ENCODE measurements at places on chromosomes 6 and 20. TPM values are rescaled to one million over a fixed set of nuclear protein-coding genes. Genes with fewer than 3 reads are reported as not detected.
A peak's percentile ranks its signal among the peaks of the same experiment; 100 is the strongest.

GRCh38 chr6:116405652-116406356, 35.1 kb downstream of the DSE start:
- peak; percentile 29 for DNase-seq

ULBP2 gene
- 3.6 TPM for total RNA-seq

NKX2-4 gene
- total RNA-seq: not detected

- peak; percentile 3 for DNase-seq
Measured at GRCh38 chr6:109515781-109516409, 32.9 kb upstream of the ZBTB24 start.

- DNase-seq: peak; percentile 72
Measured at GRCh38 chr20:9392892-9393857, 121.2 kb upstream of the LAMP5 start.

DNA sequence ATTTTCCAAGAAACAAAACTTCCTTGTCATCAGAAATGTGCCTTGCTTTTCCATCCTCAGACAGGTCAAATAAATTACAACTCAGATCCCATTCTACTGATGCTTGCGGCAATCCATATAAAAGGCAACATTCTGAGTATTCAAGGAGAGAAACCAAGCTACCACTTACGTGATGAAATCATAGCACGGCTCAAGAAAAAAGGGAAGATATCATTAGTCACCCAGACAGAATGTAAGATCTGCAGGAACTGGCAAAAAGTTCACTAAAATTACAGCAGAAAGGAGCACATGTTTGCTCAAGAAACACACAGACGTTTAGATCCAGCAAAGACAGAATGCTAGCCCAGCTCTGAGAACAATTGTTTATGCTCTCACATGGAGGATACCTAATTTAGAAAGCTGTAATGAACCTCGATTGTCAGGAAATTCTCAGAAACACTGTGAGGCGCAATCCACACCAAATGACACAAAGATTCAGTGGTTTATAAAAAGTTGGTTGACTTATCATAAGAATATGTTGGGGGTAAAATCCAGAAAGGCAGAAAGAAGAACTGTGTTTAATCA, 304.2 kb downstream of the ADGRG6 start:
- no peak for DNase-seq

GRCh38 chr6:55669028-55669427, 90.0 kb upstream of the HMGCLL1 start:
- DNase-seq: no peak

- no peak for DNase-seq
Measured at GRCh38 chr6:145275787-145276186, 459.5 kb downstream of the EPM2A start.

CST4 gene
- not detected for total RNA-seq

GRCh38 chr6:4078691-4079471, at the start of gene FAM217A:
Gene FAM217A (minus strand): TSS chr6:4079137. CDS start chr6:4077414, 1,723 bp downstream.
- no peak for DNase-seq

GRCh38 chr6:11307226-11307625, 74.8 kb upstream of the NEDD9 start:
- DNase-seq: no peak

DNA sequence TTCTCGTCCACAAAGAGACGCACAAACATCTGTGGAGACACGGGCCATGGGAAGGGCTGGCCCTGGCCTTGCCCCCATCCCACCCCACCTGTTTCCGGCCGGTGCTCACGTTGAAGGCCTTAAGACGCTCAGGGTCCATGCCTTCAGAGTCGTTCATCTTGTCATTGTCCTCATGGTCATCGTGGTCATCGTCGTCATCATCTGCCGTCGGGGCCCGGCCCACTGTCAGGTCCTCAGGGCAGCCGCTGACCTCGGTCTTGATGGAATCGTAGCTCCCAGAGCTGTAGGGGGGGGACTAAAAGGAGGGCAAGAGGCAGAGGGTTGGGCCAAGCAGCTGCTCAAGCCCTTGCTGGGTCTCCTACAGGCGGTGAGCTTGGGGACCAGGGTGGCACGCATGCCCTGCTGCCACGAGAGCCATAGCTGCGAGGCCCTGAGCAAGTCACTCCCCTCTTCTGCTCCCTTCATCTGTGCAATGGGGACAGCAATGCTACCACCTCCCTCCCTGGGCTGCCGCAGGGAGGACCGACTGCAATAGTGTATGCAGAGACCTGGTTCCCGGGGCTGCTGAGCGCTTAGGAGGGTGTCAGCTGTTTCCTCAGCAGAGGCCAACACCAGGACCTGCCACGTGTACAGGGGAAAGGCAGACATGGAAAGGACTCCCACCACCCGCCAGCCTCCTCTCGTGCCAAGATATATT, 95.5 kb downstream of the ASXL1 start:
- no peak for DNase-seq

ECT2L gene
- not detected for total RNA-seq

DNA sequence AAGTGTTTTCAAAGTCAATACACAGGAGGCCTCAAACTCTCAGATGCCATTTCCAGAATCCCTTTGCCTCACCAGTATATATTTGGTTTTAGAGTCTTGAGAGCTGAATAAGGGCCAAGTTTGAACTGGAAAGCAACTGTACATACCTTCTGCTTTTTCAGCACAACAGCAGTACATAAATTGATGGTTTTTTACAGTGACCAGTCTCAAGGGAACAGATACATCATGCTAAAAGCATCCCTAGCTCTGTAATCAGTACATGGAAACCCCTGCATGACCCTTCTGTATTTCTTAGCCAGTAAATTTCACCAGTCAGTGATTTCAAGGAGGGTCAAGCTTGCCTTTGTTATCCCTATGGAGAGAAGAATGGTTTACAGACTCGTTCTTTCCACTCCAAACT, 40.6 kb upstream of the ECHDC1 start:
- no peak for DNase-seq

GRM4 gene
- 0.96 TPM for total RNA-seq

GRCh38 chr6:129006724-129007514, 124.0 kb downstream of the LAMA2 start:
- DNase-seq: peak; percentile 88

GRCh38 chr20:52168116-52168515, 23.5 kb downstream of the ZFP64 start:
- DNase-seq: no peak

GRCh38 chr20:1881240-1881835, 13.9 kb upstream of the SIRPA start:
- no peak for DNase-seq

ULBP1 gene
- 1.2 TPM for total RNA-seq

PAX1 gene
- 1.9 TPM for total RNA-seq

DNA sequence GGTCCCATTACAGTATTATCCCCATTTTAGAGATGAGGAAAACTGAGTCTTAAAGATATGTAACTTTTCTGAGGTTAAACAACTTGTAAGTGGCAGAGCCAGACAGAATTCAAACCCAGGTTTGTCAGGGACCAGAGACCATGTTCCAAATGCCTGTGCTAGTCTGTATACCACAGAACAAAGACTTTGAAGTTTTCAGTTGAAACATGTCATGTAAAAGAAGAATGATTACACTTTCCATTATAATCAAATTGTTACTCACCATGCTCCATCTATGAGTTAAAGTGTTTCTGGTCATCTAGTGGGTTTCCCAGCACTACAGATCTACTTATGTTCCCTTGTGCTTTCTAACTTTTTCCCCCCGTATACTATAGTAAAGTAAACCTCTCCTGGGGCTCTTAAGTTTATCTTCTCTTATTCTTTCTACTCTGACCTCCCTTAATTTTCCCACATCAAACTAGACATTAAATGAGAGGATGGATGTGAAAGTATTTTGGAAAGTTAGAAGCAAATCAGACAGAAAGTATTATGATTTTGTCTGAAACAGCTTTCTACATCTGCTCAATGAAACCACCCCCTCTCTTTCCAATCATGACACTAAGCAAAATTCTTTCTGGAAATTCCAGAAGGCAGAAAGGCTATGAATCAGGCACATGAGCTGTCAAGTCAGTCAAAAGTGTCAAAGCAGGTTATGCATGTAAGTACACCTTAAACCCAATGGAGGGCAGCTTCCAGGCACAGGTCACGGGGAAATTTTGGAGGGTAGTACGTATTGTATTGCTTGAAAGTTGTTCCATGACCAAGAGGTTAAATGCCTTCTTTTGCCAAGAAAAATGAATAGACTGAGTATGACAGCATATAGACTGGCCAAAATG, 132.7 kb upstream of the MAP3K7 start:
- DNase-seq: no peak

DNA sequence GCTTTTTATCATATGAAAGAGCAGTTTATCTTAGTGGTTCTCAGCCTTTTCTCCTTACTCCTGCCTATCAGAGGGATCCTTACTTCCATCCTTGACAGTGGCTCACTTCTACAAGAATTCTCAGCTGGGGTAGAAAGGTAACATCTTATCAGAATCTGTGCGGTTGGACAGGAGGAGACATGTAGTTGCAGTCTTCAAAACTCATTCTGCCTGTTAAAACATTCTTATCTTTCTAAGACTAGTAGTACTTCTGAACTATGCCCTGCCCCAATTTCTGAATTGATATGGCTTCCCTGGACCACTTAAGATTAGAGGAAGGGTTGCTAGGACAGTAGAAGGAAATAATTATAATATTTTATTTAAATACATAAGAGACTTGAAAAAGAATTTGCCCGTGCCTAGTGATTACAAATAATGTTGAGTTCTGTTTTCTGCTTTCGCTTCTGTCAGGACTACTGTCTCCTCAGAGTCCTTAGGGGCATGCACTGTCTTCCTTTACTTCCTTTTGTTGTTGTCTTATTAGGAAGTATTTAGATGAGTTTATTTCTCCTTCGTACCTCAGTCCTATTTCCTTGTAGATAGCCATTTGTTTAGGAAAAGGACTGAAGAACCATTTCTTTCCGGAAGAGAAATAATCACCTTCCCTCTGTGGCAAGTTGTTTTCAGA, 24.9 kb downstream of the BLTP3A start:
- DNase-seq: no peak

LCA5 gene
- total RNA-seq: 21.2 TPM

- no peak for DNase-seq
Measured at GRCh38 chr20:53319716-53320115, 273.9 kb downstream of the ZNF217 start.

RIPOR3 gene
- total RNA-seq: 1.9 TPM

DNA sequence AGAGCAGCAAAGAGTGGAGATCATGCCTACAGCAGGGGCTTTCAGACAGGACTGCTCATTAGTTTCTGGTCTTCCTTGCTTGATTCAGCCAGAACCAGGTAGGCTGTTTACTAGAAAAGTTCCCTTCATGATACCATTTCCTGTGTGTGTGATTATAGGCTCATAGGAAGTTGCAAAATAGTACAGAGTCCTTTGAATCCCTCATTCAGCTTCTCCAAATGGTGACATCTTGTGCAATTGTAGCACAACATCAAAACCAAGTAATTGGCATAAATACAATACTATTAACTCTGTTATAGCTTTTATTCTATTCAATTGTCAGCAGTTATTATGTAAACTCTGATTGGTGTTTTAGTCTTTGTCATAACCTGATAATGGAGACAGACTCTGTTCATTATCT, 347.3 kb upstream of the CDH4 start:
- no peak for DNase-seq

DNA sequence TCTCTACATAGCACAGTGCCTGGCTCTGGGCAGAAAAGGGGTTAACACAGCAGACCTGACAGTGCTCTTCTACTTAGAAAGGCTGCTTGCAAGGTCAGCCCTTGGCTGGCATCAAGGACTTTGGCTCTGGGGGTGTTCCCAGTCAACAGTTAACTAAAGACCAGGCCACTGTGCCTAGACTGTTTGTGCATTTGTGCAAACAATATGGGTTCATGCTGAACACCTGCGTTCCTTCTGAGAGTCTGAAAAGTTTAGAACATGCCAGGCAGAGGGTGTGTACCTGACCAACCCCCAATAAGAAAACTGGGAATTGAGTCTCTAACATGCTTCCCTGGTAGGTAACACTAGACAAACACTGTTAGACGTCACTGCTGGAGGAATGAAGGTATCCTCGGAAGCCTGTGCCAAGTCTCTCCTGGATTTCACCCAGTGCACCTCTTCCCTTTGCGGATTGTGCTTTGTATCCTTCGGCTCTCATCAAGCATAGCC, 110.7 kb downstream of the PDE10A start:
- no peak for DNase-seq

DNA sequence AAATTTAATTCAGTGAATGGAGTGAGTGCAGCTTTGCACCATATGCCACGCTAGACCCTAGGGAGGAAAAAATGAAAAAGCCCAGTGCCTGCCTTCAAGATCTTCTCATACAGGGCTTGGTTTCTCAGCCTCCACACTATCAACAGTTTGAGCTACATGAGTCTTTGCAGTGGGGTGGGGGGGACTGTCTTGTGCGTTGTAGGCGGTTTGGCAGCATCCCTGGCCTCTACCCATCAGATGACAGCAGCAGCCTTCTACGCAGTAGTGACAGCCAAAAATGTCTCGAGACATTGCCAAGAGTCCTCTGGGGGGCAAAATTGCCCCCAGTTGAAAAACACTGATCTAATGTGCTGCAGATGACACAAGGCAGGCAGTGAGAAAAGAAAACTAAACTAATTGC, 6.2 kb downstream of the CDH22 start:
- no peak for DNase-seq

DNA sequence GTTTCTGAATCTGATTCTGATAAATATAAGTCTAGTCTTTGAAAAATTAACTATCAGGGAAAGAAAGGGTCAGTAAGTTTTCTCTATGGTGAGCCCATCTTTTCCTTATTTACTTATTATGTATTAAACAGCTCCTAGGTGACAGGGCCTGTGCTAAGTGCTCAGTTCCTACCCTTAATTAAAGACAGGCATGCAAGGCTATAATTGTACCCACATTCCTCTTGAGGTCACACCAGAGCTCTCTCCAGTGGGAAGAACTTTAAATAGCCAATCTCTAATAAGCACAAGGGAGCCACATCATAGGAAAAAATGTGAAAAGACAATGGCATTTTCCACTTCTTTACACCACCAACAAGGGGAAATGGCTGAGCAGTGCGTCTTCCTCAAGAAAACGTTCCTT, 421.8 kb upstream of the SLC35B3 start:
- no peak for DNase-seq

All from umbilical cord (tissue), 2 donors.